ENCODE measurements at places on chromosomes 11 and 22.

DNA sequence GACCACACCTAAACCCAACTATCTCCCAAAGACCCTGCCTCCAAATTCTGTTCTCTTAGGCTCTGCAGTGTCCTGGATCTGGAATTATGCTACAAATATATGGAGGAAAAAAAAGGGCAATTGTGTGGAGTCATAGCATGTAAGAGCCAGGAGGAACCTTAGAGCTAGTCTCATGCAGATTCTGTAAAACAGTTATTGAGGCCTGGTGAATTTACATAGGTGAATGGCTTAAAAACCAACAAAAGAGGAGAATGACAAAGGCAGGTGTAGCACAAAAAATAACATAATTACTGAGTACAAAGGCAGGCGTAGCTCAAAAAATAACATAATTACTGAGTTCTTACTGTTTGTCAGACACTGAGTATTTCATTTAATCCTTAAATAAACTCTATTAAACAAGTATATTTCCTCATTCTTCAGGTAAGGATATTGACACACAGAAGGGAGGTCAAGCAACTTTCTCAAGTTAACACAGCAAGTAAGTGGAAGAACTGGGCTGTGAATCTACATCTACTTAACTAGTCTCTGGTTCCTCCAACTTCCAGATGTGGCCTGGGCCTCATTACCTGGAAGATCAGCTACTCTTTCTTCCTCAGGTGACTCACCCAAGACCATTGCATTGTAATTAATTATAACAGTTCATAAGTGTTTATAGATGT lies 938.9 kb upstream of the TENM4 start:
- no peak for DNase-seq

GRCh38 chr11:62930157-62930556 lies 9.0 kb upstream of the CHRM1 start:
- DNase-seq: no peak

- DNase-seq: no peak
Observed at GRCh38 chr22:40156001-40156516, 21.7 kb upstream of the TNRC6B start.

- DNase-seq: no peak
Observed at GRCh38 chr22:23382428-23383218, 197.5 kb downstream of the IGLL1 start.

DNA sequence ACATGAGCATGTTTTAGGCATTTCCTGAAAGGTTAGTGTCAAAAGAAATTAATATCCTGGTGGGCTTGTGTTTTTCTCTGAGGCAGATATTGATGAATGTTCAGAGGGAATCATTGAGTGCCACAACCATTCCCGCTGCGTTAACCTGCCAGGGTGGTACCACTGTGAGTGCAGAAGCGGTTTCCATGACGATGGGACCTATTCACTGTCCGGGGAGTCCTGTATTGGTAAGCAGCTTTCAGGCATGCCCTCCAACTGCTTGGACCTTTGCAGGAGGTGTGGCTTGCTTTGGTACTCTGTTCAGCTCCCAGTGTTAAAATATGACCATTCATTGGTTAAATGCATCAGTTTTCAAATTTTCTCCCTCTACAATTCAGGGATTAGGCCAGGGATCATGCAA lies 658.6 kb upstream of the ANO5 start:
- no peak for DNase-seq

All from nephron progenitor cell (in vitro differentiated cells).